ENCODE measurements at places on chromosomes 5 and 9. TPM values are rescaled to one million over a fixed set of nuclear protein-coding genes. Genes with fewer than 3 reads are reported as not detected.

Gene SLC27A6
- polyA plus RNA-seq: 2.0 TPM

Gene C9
- 0.08 TPM for polyA plus RNA-seq

- no peak for DNase-seq
Observed at GRCh38 chr5:126443374-126443851, 20.2 kb downstream of the GRAMD2B start.

Gene SEMA6A
- polyA plus RNA-seq: 120 TPM

Gene PCDHA12
- polyA plus RNA-seq: 4.8 TPM

- DNase-seq: no peak
Observed at GRCh38 chr5:65902104-65902503, 24.3 kb upstream of the ERBIN start.

DNA sequence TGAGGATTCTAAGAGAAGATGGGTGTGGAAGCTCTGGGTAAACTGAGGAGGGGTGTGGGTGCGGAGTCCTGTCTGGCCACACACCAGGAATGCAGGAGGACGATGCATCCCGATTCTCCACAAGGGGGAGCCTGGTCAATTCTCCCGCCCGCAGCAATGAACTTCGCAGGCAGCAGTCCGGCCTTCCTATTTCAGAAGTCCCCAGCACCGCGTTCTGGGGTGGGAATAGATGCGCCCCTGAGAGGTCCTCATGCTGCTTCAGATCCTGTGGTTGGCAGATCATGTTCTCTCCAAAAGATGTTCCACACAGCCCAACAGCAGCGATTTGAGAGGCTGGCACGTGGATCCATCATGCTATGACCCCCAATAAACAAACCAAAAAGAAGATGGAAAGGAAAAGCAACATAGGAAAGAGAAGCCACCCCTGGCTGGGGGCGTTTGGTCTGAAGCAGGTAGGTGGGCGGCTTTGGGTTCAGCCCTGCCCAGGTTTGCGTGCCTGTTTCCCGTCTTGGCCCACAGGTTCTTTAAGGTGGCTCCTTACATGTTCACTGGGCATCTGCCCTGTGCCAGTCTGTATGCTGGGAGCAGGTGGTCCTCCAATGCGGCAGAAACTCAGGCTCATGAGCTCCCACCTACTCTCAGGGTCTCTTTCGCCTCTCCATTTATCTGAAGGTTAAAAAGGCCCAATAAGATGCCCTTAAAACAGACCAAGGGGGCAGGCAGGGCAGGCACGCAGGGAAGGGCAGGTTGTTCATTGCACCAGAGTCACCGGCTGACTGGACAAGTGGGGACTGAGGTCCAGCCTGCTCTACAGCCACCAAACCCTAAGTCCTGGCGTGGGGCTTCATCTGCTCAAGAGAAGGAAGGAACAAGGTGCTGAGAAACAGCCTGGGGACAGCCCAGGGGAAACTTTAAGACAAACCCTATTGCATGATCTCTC, 171.6 kb downstream of the PAX5 start:
- no peak for DNase-seq

GRCh38 chr5:179747811-179748210, 15.2 kb downstream of the MAML1 start:
- DNase-seq: no peak

- no peak for DNase-seq
Observed at GRCh38 chr5:14954216-14954615, 82.6 kb upstream of the ANKH start.

DNA sequence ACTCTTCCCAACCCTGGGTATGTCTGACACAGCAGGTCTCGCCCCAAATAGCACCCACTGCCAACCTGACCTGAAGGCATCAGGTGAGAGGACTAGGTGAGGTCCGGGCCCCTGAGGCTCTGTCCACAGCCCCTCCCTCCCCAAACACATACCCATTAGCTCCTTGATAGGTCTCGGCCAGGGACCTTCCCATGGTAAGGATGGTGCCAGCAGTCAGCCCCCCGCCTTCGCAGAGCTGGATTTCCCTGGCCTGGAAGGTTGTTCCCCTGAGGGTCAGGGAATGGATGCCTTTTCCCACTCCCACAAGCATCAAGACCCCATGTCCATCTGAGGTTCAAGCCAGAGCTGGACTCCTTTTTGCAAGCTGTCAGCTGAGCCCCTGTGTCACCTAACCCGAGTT, 2.7 kb downstream of the ENHO start:
- no peak for DNase-seq
